ENCODE measurements at places on chromosomes 6 and 20.

GRCh38 chr20:18748987-18749386 lies 64.6 kb upstream of the SCP2D1 start:
- no peak for DNase-seq

DNA sequence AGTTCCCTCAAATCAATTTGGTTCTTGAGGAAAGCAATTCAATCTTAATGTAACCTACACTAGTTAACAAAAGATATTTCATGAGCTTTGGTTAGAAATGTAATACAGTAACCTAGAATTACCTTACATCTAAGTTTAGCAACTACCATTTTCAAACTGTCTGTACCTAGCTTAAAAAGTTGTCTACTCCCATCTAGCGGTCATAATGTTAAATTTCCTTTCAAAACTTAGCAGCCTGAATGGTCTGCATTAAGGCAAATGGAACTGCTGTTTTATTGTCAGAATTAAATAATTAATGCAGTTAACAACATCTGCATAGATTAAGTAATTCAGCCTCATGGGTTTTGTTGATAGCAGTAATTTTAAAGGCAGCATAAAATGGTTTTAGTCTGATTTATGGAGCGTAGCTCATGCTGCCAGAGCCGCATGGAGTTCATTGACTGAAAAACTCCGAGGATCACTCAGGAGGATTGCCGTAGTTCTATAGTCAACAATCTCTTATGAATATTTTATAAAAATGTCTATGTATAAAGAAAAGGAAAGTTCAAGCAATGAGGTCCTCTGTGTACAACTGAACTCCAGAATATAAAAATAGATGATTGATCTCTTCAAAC lies 485.4 kb upstream of the MANEA start:
- DNase-seq: peak; percentile 56

- DNase-seq: no peak
Measured at GRCh38 chr6:125597411-125598253, 151.8 kb upstream of the HEY2 start.

- no peak for DNase-seq
Measured at GRCh38 chr6:126380072-126380583, 40.2 kb downstream of the CENPW start.

GRCh38 chr6:137001977-137002302 lies 42.8 kb downstream of the IL20RA start:
- no peak for DNase-seq

DNA sequence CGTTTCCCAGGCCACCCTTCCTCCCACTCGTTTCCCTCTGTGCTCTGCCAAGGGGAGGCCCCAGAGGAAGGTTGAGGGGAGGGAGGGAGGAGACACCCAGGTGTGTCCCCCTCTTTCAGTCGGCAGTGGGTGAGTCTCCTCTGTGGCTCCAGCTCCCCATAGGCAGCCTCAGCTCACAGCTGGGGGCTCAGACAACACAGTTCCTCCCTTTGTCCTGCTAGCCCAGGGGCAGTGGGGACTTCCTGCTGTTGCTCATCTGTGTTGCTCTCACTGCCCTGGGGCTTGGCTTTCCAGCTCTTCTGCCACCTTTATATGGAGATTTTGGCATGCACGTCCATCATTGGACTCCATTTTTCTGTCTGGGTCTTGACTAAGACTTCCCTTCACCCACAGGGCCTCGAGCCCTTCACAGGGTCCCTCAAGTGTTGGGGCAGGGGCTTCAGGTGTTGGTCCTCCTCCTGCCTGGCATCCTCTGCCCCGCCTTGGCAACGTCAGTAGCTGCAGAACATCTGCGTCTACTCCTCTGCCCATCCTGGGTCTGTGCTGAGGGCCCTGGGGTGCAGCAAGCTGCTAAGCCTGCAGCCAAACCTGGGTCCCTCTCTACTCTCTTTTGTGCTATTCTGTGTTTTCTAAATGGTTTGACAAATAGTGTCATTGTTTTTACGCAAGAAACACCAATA lies 190.6 kb upstream of the PMEPA1 start:
- no peak for DNase-seq

DNA sequence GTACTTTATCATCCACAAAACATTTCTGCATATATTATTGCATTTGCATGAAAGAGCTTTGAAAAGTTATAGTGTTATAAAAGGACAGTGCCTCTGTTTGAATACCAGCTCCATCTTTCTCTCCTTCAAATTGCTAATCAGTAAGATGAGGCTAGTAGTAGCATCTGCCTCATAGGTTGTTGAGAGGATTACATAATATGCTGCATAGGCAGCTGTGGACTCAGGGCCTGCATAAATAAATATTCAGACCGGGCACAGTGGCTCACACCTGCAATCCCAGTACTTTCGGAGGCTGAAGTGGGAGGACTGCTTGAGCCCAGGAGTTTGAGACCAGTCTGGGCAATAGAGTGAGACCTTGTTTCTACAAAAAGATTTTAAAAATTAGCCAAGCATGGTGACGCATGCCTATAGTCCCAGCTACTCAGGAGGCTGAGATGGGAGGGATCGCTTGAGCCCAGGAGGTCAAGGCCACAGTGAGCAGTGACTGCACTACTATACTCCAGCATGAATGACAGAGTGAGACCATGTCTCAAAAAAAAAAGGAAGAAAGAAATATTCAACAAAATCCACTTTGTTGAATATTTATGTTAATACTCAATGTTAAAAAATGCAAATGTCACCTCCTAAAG lies 18.3 kb upstream of the SEC63 start:
- DNase-seq: no peak

DNA sequence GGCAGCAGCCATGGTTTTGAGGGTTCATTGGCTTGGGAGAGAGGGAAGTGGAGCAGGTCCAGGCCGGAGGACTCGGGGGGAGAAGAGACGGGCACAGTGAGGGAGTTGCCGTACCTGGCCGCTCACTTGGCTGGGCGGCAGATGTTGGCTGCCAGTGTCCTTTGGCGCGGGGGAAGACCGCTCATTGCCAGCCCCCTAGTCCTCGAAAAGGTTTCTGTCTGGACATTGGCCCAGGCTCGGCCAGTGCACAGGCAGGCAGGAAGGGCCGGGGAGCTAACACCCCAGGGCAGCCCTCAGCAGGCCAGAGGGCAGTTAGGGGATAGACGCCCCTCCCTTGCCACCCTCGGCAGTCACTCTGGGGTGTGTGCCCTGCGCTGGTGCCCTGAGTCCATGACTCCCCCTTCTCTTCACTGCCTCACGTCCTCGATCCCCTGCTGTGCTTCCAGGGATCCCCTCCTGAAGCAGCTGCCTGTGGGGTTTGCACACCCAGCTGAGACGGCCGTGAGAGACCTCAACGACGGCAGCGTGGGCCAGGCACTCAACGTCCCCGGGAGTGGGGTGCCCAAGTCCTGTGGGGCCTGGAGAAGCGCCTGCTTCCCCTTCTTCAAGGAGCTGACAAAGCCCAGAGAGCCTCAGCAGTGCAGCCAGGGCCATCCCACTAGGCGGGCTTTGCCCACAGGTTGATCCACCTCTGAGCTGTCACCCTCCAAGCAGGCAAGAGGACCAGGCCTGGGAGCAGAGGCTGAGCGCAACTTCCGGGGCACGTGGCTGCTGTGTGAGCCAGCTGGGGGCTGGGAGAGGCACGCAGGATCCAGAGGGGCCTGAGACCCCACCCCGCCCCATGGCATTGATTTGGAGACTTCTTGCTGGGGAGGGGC lies 20.4 kb downstream of the RBM38 start:
- no peak for DNase-seq

DNA sequence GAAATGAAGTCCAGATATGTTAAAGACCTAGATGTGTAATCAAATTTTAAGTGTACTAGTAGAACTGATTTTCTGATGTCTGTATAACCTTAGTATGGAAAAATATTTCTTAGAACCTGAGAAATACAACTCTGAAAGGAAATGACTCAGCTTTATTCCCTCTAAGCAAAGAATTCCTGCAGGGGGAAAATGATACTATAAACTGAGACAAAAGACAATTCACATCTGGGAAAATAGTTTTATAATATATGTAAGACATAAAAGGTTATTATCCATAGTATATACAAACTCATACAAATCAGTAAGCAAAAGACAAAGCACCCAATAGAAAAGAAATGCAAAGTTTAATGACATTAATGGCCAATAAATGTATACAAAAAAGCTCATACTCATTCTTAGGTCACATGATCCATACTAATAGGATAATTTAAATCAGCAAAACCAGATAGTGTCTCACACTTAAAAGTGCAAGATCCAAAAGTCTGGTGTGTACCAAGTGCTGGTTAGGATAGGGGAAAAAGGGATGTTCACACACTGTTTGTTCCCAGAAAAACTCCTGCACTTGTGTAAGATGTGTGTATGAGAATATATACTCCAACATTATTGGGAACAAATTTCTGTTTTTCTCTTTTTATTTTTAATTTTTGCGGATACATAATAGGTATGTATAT lies 22.6 kb downstream of the RNF217 start:
- DNase-seq: no peak

GRCh38 chr6:119322715-119323350 lies 26.7 kb downstream of the MAN1A1 start:
- DNase-seq: no peak

GRCh38 chr6:18213439-18213838 lies 50.9 kb downstream of the DEK start:
- DNase-seq: no peak

DNA sequence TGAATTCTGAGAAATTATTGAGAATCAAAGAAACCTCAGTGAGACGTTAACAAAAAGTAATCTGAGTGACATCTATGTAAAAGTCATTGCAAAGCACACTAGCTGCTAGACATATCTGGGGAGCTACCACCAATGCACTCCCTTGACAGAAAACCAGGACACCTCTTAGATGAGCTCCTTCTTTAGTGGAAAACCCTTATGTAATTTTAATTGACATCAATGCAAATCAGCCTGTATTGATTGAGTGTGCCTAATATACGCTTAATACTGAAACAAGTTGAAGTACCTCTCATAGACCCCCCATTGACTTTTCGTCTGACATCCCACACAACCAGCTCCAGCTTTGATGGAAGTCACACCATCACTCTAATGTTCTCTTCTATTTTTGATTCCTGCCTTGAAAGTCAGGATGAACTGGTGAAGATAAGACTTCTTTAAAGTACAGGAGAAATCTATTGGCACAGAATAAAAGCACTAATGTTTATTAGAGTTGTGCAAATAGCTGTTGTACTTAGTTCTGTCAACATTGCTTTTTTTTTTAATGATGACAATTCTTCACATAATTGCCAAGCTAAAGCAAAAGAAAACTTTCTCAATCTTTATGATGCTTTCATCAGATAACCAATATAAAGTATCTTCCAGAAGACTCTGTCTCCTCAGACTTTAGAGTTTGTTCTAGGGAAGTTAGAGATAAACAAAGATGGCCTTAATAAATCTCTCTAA lies 98.0 kb upstream of the FAM8A1 start:
- DNase-seq: peak; percentile 7

GRCh38 chr6:53984581-53984980 lies 126.7 kb upstream of the MLIP start:
- no peak for DNase-seq

DNA sequence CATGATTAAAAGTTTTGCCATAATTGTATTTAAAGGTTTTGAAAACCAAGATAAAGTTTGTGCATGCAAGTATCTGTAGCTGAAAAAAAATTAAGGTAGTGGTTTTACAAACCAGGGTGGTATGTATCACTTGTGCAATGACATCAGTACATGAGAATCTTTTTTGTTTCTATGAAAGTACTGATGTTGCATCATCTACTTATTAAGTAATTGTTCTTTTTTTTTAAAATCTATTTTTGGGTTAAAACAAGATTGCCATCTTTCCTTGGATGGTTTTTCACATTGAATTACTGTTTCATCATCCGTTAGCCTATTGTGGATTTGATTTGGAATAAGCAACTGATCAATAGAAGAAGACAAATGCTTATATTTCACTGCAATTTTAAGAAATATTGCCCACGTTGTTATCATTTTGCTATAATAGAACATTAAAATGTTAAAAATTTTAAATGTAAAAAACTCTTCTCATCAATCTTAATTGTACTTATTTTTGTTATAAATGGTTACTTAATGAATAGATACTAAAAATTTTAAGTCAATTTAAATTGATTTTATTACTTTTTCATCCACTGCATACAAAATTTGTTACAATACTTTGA lies 39.8 kb upstream of the TAGAP start:
- DNase-seq: no peak

DNA sequence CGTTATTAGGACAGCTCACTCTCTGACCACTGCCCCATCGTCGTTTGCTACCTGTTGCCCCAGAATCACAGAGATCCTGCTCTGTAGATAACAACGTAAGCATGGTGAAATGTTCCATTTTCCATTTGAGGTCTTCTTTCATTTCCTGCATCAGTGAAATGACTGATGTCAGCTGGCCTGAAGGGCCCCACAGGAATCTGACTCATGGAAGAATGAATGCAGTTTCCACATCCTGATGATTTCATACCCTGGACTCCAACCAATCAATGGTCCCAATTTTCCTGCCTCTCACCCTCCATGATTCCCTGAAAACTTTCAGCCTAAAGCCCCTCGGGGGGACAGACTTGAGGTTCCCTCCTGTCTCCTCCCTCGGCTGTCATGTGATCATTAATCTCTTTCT lies 394.4 kb upstream of the CDH4 start:
- DNase-seq: no peak

DNA sequence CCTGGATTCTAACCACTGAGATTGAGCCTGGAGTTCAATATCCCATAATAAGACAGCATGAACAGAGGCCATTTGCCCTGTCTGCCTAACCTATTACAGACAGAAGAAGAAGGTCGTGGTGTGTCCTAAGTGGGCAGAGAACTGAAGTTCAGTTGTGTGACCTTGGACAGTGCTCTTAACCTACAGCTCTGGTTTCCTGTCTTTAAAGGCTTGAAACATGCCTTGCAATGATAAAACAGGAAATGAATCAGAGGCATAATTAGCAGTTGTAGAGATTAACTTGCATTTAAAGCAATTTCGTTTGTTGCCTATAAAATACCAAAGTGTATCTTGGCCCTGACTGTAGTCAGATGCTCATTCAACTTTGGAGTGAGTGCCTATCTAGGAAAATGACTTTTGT lies 507.2 kb upstream of the CHD6 start:
- no peak for DNase-seq

- DNase-seq: no peak
Measured at GRCh38 chr6:52887910-52888524, 21.5 kb downstream of the GSTA3 start.

- no peak for DNase-seq
Measured at GRCh38 chr20:43803276-43803675, 76.5 kb upstream of the GTSF1L start.

DNA sequence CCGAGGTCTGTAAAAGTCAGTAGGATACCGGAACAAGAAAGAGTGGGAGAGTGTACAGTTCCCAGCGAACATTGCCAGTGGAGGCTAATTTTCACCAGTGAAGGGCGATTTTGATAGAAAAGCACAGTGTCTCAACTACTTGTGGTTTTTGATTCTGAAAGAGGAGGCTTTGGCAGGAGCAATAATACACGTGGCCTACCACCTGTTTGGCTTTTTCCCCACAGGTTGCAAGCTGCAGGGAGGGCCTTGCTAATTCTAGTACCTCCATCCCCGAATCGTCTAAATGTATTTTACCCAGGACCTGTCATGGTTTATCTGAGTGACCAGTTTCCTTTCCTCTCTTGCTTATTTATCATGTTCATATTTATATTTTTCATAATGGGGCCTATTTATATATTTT lies 3.3 kb upstream of the EFCAB8 start:
- DNase-seq: no peak

- no peak for DNase-seq
Measured at GRCh38 chr6:160750276-160750689, 48.2 kb downstream of the PLG start.

GRCh38 chr6:48080227-48081009 lies 30.6 kb downstream of the PTCHD4 start:
- DNase-seq: no peak

- DNase-seq: no peak
Measured at GRCh38 chr6:162621246-162621645, 106.3 kb downstream of the PRKN start.

GRCh38 chr6:149285626-149286025 lies 31.9 kb upstream of the TAB2 start:
- DNase-seq: no peak

Data from putamen (tissue), 1 donor.